ENCODE measurements at places on chromosomes 7 and 10.

GRCh38 chr10:98258683-98259454 is 9.1 kb downstream of the LOXL4 start:
- DNase-seq = no peak

DNA sequence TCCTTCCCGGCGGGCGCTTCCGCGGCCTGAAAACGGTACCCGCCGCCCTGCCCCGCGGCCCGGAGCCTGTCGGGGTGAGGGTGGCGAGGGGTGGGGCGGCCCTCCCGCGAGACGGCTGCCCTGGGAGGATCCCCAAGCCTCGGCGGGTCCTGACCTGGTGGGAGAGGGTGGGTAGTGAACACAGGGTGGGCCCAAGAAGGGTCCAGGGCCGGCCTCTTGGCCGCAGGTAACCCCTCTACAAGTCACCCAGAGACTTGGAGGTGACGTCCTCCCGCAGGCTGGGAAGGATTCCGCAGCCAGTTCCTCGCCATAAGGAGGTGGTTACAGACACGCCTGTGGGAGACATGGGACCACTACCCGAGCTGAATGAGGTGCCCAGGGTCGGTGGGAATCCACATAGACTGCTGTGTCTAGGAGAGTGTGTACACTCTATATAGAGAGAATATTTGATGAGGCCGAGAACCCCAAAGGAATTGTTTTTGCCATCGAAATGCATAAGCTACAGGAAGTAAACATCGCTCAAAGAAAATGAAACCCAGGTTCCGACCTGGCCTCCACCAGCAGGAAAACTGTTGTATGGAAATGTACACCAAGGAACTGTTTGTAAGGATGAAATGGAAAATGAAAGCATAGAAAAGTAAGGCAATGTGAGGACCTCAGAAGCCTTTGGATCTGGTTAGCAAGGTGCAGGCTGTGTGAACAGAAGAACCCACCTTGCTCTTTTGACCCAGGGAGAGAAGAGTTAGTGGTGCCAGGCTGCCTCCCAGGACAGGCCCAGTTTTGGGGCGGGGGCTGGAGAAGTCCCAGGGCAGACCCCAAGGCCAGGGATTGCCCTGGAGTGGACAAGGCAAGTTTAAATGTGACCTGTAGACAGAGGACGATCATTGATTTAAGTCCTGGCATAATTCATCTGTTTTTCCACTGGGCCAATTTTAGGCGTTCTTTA is 659 bp downstream of the OPTN start:
- DNase-seq = peak; percentile 36

GRCh38 chr7:74514131-74514591 is 60.5 kb downstream of the GTF2IRD1 start:
- no peak for DNase-seq

- no peak for DNase-seq
These were observed 55.3 kb upstream of the SRRM3 start for GRCh38 chr7:76146374-76146773.

GRCh38 chr7:131011976-131012375 is 278.0 kb upstream of the KLF14 start:
- no peak for DNase-seq

DNA sequence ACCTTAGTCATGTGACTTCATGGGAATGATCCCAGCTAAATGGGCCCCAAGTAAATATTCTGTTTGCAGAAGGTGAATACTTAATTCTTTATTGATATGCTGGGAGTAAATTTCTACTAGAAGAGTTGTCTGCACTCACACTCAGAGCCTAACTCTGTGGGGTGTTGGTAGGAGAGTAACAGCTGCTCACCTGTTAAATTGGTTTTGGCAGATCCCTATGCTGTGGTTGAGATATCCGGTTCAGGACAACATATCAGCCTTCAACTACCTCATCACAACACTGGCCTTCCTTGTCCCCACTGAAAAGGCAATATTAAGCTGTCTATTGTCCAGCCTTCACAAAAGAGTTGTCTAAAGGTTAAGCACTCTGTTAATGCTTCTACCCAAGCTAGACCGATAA is 738.3 kb downstream of the INHBA start:
- no peak for DNase-seq

DNA sequence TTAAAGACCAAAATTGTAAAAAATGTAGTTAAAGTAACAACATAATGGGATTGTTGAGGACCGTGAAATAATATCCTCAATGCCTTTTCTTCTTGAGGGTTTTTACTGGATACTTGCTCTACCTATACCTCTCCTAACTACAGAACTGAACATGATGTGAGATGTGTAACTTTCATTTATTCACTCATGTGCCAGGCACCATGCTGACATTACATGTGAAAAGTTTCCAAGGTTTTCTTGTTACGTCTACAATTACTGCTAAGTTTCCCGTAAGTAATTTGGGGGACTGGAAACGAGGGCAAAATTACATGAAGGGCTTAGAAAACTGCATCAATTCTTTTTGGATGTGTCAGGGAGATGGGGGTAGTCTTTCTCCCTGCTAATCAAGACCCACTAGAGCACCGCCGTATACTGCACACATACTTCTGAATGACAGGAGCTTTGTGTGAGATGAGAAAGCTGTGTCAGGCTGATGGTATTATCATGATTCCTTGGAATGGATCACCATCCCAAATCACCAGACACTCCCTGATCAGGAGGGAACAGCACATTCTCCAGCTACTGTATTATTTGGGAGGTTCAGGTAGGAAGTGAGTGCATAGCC is 41.8 kb downstream of the PTPRZ1 start:
- DNase-seq = no peak

DNA sequence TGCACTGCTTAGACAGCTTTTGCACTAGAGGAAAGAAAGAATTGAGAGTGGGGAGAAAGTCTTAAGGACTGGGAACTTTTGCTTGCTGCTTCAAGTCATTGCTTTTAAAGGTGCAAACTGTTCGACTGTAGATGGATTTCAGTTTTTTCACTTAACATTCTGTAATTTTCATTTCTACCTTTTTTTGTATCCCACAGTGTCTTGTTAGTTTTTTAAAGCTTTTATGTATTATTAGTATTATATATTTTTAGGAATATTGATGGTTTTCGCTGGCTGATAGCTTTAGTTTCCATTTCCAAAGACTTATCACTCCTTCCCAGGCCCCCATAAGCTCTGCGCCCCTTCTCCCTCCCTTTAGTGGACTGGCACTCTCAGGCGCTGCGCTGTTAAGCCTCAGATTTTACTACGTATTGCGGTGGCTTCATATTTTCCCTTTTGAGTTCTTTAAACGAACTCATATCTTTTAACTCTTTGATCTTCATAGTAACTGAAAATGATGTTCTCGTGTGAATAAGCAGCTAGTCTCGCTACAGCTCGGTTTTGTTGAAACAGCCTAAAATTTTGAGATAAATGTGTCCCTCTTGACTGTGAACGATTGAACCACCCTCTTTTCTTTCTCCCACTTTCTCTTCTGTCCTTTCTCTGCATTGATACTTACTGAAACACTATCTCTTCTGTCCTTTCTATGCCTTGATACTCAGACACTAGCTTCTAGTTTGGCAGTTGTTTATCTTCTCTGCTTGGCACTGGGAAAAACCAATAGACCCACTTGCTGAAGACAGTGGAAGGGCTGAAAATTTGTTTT is 2.5 kb upstream of the ETV1 start:
- peak; percentile 20 for DNase-seq

DNA sequence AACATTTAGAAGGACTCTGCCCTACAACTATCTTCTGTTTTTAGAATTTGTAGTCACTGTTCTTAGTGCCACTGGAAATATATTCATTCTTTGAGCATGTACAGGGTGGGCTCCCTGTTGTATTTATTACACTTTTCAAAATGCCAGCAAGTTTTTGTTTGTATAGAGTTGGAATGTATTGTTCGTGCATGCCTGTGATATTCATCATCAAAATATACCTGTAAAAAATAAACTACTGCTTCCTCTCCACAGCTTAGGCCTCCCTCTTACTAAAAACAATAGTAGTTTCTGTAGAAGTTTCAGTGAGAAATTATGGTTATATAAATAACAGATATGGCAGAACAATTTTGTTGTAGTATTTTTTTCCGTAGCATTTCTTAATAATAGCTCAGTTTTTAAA is 61.6 kb downstream of the NHLRC2 start:
- DNase-seq = no peak

All from right hindlimb (tissue), 1 donor.